ENCODE measurements at places on chromosomes 12 and 14.

DNA sequence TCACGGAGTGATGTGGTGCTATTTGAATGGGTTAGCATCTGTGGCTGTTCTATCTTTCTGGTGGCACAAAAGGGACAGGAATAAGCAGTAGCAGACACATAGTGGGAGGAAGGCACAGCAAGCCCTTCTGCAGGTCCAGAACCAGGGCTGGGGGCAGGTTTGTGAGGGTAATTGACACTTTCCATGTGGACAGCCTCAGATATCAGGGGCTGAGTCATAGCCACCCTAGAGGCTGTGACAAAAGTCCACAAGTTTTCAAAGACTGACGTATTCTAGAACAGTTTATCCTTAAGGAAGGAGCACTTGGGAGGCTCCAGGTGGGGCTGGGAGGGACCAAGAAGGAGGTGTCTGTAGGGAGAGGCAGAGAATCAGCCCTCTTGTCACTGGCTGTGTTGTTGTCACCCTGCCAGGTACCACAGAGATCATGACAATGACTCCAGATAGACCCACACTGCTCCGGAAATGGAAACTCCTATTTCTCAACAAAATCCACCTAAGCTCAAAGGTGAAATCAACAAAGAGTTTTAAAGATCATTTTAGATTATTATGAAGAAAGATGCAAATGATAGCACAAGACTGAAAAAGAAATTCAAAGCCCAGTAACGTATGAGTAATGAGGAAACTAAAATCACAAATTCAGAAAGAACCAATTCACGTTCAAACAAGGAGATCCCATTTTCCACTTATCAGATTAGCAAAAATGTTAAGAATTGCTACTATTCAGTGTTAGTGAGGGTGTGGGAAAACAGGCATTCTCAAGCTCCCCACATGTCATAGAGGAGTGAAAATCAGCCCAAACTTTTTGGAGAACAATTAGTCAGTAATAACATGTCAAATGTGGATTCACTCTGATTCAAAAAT is 48.3 kb downstream of the NFKBIA start:
- DNase-seq, result no peak

DNA sequence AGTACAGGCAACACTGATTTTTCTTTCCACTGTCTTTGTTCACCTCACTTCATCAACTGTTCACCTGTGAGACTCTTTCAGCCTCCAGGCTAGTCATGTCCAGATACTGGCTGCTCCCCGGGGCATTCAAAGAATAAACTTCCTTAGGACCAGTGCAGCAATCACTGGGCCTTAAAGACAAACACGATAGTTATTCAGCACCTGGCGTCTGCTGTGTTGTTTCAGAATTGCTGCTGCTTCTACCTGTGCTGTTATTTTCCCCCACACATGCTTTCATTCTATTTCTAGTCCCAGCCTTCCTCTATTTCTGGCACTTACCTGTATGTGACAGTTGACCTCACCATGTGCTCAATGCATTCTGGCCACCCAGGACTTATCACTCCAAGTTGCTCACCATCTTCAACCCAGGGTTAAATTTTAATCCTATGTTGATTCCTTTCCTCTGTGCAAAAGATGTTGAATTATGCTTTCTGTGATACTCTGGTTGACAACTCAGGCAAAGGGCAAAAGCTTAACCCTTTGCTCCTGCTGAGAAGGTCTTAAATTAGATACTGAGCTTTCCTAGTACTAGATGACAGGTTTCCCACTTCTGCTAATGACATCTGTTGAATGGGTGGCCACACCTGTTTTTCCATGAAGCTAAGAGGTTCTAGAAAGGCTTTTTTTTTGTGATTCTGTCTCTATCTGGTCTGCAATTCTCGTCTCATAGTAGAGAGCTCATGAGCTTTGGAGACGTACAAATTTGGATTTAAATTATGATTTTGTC is 41.4 kb downstream of the PTPRQ start:
- DNase-seq, result no peak

GRCh38 chr12:101764051-101764792 is 25.0 kb upstream of the SYCP3 start:
- DNase-seq, result no peak

DNA sequence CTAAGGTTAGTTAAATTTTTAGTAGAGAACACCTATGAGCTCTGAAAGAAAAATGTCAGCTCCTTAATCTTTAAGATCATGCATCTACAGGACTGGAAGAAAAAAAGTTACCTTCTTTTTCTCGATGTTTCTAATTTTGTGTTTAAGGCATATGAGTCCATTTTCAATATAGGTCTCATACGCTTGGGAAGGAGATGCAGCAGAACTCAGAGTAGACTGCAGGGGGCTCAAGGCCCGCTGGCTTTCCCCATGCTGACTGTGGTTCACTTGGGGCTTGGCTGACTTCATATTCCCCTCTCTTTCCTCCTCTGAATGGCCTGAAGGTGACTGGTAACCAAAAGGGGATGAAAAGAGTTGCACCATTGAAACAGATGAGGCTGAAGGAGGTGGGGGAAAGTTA is 1.5 kb downstream of the CAPRIN2 start:
- peak; percentile 36 for DNase-seq

DNA sequence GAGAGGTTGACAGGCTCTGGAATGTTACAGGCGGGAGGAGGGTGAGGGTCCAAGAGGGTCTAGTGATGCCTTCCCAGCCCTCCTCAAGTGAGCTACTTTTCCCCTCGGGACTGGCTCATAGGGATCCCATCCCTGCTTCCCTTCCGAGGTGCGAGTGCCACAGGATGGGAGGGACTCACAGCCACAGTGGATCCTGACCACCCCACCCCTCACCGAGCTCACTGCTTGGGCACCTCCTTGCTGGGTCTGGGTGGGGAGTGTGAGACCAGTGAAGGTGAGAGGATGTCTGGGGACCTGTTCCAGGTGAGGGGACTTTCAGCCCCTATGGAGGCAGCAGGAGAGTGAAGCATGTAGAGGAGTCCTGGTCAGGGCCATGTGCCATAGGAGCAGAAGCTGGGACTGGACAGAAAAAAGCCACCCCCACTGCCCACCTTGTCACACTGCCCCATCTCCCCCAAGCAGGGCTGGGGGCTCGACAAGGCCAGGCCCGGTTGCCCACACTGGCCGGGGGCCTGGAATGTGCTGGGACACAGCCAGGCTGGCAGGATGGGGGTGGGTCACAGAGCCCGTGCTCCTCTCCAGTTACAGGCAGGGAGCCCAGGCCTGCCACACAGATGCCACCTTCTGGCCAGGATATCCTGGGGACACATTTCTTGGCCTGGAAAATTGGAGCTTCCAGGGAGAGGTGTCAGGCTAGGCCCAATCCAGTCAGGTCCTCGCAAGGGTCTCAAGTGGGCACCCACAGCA is 1.7 kb upstream of the TNS2 start:
- DNase-seq, result no peak

GRCh38 chr12:92543359-92543758 is 159.4 kb upstream of the PLEKHG7 start:
- no peak for DNase-seq

DNA sequence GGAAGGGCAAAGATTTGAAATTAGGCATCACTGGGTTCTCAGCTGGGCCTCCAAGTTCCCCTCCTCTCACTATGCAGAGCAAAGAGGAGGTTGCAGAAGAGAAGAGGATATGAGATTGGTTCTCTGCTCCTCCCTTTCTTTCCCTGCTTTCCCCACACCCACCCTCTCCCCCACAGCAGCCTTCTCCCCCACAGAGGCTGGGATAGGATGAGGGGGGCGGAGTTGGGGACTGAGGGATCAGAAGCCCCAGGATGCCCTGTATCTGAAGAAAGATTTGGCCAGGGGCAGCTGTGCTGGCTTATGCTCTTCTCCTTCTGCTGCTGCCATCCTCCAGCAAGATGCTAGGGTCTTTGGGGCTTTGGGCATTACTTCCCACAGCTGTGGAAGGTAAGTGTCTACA is at the start of gene AMHR2:
AMHR2 (plus strand) TSS at position 259 of the 400 bp plus-strand sequence; CDS start at position 339, 80 bp downstream.
- no peak for DNase-seq

GRCh38 chr12:110431957-110432587 is 18.1 kb downstream of the ARPC3 start:
- DNase-seq, result no peak

- no peak for DNase-seq
Observed at GRCh38 chr14:22884738-22885523, 1.9 kb downstream of the REM2 start.

DNA sequence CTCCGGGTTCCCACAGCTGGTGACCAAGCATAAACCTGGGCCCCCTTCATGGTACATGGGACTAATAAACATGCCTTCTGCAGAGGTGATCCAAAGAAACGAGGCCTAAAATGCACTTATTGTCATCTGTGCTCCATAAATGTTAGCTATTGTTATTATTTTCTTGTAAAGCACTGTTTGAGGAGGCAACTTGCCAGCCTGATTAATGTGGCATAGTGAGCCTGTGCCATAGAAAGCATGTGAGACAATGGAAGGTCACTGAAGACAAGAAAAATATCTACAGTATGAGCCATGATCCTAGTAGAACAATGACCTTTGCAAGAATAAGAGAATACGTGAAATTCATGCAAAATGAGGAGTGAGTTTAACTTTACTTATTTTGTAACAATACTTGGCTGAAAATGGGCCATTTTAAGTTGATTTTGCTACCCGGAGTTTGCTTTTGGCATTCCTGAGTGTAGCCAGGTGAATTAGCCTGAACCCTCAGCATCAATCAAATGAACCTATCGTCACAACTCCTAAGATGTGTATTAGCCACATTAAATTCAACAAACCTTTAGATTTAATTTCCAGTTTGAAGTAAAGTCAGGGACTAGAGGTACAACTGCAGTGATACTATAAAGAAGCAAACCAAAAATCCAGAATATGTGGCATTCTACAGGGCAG is 52.2 kb downstream of the CPM start:
- no peak for DNase-seq

GRCh38 chr12:19125325-19125724 is 4.2 kb upstream of the PLEKHA5 start:
- DNase-seq, result no peak

DNA sequence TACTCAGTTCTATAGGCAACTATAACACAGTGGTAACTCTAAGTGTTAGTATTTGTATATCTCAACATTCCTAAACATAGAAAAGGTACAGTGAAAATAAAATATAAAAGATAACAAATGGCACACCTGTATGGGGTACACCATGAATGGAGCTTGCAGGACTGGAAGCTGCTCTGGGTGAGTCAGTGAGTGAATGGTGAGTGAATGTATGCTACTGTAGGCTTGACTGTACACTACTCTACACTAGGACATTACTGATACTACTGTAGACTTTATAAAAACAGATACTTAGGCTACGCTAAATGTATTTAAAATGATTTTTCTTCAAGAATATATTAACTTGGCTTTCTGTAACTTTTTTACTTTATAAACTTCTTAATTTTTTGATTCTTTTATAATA is 25.5 kb downstream of the TEAD4 start:
- DNase-seq, result no peak

DNA sequence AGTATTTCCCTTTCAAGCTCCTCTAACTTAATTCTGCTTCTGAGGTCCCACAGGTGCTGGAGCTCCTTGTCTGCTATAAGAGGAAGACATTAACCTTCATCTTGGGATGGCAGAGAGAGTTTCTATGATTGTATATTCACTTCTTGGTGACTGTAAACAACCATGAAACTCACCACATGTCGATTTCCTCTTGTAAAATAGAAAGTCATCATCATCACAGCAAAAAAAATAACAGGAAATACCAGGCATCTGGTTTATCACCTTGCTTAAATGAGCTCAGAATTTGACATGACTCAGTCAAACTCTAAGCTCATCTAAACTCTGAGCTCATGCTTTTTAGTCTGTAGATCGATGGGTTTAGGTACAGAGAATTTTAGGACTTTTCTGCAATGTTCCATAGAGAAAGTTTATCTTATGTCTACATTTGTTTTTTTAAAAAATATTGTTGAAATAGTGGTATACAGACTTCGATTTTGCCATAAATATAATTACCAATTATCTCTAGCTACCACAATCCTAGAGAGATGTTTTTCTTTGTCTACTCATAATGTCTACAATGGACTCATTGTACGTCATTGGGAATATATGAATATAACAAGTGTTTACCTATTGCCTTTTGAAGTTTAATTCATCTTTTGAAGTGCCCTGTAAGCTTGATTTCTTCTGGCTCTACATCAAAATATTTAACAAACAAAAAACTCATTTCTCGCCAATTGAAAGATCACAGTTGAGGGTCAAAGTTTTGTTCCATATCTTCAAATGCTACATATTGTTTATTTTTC is 58.4 kb downstream of the IGF1 start:
- DNase-seq, result no peak

- peak; percentile 84 for DNase-seq
Observed at GRCh38 chr14:24366721-24367513, 1.1 kb upstream of the NFATC4 start.

DNA sequence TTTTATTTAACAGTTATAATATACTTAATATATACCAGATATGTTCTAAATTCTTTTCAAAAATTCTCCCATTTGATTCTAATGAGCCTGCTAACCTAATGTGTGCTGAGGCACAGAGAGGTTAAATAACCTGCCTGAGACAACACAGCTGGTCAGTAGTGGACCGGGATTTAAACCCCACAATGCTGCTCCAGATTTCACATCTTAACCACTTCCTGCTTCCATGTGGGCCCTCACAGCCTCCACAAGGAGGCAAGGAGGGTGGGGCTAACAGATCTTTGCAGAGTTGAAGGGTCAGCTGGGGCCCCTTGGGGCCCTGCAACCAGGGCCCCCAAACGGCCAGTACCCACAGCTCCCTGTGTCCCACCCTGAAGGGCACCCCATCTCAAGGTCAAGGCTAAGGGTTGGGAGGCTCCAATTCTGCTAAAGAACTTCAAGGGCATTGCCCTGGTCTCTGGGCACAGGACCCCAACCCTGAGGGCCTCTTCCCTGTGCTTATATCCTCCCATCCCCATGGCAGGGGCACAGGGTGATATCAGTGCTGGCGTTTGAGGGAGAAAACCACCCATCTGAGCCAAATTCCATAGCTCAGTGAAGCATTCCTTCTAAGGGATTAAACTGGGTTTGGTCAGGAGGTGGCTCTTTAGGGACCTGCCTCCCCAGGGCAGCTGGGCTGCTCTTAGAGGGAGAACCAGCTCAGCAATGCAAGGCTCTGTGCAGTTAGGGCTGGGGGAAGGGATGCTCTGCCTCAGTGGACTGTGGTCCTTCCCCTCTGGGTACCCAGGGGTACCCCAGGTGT is 2.2 kb downstream of the KRT80 start:
- DNase-seq, result no peak

DNA sequence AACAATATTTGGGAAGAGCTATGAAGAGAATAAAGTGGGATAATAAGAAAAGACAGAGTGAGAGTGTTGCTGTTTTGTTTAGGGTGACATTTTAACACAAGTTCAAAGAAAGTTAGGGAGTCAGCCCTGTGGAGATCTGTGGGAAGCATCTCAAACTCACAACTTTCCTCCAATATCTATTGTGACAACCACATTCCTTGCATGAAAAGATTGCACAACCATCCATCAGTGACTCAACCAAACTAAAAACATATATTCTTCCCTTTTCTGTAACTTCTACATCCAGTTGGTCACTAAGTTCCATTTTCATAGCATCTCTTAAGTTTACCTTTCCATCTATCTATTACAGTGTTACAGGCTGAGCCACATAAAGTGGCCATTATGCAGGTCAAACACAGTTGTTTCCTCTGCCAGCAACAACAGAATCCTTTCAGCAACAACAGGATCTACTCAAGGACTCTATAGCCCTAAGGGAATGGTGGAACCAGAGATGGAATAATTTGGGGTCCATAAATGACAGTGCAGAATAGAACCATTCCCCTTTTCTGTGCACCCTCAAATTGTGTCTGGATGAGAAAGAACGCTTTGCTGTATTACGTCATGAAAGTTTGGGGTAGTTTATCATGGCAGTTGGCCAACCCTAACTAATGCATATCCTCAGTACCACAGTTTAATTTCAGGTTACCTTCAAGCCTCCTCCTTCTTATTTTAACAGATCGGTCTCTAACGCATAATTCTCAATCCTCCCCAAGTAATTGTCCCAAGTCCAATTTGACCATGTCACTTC is 118.8 kb downstream of the ST8SIA1 start:
- DNase-seq, result no peak
